ENCODE measurements at places on chromosomes 7 and 10.

- no peak for DNase-seq
Observed at GRCh38 chr7:149561072-149561471, 63.5 kb upstream of the ZNF746 start.

DNA sequence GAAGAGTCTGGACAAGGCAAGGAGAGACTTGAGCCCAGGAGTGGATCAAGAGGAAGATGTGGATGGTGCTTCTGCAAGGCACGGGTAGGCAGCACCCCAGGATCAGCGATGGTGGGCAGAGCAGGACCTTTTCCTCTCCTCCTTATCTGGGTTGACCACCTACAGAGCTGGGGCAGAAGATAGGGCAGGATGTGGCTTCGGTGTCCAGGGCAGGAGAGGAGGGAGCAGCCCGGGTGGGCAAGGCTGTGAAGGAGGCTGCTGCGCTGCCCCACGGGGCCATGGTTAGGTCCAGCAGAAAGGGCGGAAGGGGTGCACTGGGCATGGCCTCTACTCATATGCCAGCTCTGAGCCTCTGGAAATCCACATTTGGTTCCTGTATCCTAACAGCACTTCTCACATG is 20.0 kb upstream of the PARP12 start:
- no peak for DNase-seq

GRCh38 chr10:75040576-75040975 is 70.9 kb upstream of the SAMD8 start:
- no peak for DNase-seq

GRCh38 chr7:155533120-155533826 is 13.1 kb downstream of the CNPY1 start:
- DNase-seq, result peak; percentile 84

GRCh38 chr10:124523901-124524300 is 62.3 kb downstream of the LHPP start:
- DNase-seq, result no peak

DNA sequence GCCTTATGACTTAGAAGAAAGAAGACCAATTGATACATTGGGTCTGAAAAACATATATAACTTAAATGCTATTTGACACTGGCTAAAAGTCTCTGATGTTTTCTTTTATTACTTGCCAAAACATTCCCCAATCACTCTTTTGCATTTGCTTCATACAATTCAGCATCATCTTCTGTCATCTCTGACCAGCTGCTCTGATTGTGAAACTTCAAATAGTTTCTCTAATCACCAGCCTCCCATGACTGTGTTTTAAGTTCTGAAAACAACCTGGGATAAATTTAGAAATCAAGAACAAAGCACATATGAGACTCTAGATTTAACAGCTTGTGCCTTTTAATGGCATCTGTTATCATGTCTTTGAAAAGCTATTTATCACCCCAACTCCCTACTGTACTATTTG is 208.4 kb upstream of the KCND2 start:
- DNase-seq, result no peak

GRCh38 chr10:48417374-48417773 is 110.9 kb downstream of the MAPK8 start:
- DNase-seq, result no peak

- no peak for DNase-seq
Observed at GRCh38 chr7:17434191-17434590, 135.7 kb downstream of the AHR start.

GRCh38 chr7:42405782-42406181 is 168.8 kb upstream of the GLI3 start:
- no peak for DNase-seq

DNA sequence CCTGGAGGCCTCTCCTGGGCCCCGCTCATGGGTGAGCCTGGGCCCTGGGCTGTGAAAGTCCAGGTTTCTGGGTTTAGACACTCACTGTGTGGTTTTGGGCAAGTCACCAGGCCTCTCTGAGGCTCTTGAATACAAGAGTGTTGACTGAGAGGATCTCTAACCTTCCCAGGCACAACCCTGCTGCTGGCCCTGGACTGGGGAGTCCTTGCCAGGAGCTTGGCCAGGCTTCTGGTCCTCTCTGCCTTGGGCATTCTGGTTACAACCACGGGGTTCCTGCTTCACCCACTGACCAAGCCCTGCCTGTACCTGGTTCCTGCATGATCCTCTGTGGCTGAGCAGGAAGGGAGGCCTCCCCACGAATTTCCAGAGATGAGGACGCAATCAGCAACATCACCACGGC is 63.6 kb upstream of the COL13A1 start:
- DNase-seq, result no peak
